Urinary bladder (tissue), 4 donors: ENCODE measurements at places on chromosomes 1 and 21. TPM values are rescaled to one million over a fixed set of nuclear protein-coding genes. Genes with fewer than 3 reads are reported as not detected.

DNA sequence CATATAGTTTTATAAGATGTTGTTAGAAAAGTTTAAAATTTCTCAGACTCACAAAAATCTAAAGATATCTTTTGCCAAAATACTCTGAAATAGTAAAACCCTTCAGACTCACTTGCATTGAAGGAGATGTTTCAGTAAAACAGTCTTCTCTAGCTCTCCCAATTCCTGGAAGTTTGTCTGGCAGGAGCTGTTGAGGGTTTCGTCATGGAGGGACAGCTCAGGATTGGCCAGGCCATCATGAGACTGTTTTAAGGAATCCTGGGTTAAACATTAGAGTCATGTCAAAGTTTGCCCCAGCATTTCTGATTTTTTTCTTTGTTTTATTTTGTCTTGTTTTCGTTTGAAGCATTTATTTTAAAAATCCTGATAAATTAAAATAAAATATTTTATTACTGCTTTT is 293.8 kb upstream of the PBX1 start:
- no peak for DNase-seq

DNA sequence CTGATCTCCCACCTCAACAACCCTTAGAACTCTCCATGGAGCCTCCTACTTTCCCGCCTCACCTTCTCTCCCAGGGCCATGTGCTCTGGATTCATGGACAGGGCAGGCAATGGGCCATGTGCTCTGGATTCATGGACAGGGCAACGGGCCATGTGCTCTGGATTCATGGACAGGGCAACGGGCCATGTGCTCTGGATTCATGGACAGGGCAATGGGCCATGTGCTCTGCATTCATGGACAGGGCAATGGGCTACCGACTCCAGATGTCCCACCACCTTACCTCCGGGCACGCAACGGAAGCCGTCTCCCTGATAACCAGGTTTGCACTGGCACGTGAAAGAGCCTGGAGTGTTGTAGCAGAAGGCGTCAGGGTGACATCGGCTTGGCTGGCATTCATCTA is 53.2 kb downstream of the NID1 start:
- no peak for DNase-seq

GRCh38 chr1:69932760-69933159 is 272.6 kb downstream of the LRRC40 start:
- no peak for DNase-seq

The KIF17 gene
- total RNA-seq, result 2.0 TPM
